DMS 273 treated with DMSO at 0.1 percent for 48 hours (cell line): ENCODE measurements at places on chromosomes 5 and 9.

- DNase-seq: no peak
Measured at GRCh38 chr9:134297083-134297410, 29.2 kb upstream of the RXRA start.

DNA sequence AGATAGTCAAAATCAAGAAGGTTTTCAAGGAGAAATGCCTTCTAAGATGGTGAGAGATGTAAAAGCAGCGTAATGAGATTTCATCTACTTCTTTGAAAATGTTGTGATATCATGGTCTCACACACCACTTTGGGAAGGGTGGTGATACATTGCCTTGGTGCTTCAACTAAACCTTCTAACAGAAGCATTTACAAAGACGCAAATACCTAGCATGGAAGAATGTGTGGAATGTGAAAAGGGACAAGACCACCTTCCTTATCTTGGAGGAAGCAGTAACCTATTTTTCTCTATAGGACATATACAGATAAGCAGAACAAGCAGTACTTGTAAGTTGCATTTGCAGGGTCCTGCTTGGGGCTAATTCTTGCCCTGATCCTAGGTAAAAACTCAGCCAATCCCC lies 38.8 kb downstream of the PCA3 start:
- no peak for DNase-seq

DNA sequence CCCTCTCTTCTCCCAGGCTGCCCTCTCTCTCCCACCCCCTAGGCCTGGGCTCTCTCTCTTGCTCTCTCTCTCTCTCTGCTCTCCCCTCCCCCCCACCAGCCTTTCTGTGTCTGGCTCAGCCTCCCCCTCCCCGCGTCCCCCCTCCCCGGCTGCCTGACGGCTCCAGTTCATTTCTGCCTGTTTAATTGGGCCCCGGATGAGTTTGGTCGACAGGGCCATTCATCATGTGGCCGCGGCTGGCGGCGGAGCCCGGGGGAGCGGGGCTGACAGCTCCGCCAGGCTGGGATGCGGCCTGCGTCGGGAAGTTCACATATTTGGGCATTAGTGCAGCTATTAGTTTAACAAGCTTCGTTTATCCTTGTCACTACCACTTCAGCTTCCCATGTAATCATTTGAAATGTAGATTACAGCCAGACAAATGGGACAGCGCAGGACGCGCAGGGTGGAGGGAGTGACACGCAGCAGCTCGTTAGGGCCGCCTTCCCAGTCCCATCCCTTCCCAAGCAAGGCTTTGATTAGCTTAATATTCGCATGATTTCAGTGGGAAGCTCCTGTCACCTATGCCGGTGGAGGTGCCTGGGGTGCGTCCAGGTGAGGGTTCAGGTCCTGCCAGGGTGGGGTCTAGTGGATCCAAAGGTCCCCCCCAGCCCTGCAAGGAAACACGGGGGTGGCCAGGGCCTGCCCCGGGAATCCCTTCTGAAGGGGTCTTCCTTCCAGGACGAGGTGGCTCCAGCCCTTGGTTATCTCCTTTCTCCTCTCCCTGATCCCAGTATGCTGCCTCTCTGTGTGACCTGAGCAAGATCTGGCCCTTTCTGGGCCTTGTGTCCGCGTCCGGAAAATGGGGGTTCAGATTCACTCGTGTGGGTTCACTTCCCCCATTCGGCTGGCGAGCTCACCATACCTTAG lies 214.8 kb downstream of the PAX5 start:
- no peak for DNase-seq

DNA sequence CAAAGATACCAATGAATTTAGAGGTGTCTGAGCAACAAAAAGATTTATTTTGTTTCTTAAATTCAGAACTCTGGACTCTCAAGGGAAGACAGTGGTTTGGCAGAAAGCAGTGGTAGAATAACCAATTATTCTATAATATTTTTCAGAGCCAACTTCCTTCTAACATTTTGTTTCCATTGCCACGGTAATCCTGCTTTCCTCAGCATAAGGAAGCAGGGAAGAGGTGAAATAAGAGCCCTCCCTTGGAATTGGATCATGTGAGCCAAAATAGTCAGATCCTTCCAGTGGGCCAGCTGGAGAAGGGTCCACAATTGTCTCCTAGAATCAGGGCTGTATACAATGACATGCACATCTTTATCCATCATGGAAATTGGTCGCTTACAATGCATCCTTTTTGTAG lies 130.0 kb upstream of the MAP1B start:
- no peak for DNase-seq

DNA sequence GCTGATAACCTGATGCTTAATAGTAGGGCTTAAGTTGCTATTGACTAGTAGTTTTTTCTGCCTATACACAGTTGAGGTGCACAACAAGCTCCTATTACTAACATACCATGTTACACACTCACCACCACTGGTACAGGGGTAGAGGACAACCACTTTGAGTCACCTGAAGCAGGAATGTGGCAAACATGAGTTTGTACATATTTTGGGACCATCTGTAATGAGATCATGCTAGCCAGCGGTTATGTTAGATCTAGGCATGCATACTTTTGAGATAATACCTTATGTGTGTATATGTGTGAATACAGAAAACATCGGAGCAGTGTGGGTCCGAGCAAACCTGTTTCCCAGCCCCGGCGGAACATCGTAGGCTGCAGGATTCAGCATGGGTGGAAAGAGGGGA lies 72.8 kb upstream of the NXNL2 start:
- DNase-seq: no peak

DNA sequence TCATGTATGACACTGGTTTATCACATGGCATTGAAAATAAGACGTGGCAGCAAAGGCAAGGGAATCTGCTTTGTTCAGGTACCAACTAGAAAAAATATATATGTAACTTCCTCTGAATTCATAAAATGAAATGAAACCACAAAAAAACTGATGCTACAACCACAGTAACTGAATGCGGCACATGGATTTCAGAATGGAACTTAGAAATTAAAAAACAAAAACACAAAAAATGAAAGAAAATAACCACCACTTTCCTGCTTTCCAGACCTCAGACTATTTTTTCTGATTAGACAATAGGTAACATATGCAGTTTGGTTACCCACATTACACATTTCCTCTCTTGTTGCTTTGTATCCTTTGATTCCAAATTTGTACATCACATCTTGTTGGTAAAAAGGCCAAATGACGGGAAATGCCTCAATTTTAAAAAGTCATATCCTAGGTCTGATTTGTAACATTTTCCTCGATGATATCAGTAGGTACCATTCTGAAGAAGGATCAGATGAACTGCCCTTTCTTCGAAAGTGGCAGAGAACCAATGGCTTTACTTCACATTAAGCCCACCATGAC lies 18.1 kb upstream of the PDCL start:
- DNase-seq: no peak

DNA sequence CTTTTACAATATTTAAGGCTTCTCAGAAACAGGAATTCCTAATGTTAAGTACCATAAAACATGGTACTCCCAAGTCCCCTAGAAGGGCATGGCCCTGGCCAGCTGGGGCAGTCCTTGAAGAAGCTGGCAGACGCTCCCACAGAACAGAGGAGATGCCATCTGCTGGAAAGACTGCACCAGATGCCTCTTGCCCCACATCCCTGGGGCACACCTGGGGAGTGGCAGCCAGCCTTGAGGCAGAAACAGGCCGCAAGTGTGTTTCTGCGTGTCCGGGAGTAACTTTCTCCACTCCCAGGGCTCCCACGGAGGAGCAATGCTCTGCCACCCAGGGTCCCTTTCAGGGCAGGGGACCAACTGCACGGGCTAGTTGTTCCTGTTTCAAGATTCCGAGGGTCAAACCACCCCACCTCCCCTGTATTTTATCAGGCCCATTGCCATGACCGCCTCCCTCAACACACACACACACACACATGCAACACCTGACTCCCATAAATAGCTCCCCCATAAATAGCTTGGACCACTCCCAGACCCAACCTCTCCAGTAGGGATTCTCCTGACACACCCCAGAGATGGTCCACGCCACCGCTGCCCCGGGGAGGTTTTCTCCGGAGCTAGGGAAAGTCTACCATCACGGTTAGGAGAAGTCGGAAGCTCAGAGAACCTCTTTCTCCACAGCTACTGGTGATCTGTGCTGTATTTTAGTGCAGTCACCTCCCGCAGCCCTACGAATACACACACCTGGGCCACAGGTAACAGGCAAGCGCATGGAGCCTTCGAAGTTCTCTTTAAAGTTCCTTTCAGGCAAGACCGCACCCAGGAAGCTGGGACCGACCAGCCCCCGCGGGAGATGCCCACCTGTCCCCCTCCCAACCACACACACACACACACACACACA lies 1.5 kb downstream of the SPOCK1 start:
- DNase-seq: peak; percentile 17

- DNase-seq: no peak
Measured at GRCh38 chr5:129718471-129719090, 29.3 kb upstream of the MINAR2 start.

GRCh38 chr9:89212171-89212570 lies 33.6 kb upstream of the SHC3 start:
- no peak for DNase-seq

- no peak for DNase-seq
Measured at GRCh38 chr5:27734838-27735237, 696.5 kb upstream of the CDH9 start.

DNA sequence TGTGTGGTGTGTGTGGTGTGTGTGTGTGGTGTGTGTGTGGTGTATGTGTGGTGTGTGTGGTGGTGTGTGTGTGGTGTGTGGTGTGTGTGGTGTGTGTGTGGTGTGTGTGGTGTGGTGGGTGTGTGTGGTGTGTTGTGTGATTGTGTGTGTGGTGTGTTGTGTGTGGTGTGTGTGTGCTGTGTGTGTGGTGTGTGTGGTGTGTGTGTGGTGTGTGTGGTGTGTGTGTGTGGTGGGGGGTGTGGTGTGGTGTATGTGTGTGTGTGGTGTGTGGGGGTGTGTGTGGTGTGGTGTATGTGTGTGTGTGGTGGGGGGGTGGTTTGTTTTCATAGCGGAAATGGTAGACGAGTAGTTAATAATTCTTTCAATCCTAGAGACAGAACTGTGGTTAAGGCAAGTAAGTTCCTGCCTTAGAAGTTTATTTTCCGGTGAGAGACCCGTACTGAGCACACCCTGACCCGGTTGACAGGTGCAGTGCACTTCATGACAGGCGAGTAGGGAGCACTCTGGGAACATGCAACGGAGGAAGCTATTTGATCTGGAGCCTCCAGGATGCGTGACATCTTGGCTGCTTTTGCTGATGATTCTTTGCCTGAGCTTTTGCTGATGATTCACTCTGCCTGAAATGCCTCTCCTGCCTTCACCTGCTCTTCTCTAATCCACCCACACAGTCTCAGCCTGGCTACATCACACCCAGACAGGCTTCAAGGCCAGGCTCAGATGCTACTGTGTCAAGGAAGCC lies 21.7 kb upstream of the FAT2 start:
- no peak for DNase-seq

DNA sequence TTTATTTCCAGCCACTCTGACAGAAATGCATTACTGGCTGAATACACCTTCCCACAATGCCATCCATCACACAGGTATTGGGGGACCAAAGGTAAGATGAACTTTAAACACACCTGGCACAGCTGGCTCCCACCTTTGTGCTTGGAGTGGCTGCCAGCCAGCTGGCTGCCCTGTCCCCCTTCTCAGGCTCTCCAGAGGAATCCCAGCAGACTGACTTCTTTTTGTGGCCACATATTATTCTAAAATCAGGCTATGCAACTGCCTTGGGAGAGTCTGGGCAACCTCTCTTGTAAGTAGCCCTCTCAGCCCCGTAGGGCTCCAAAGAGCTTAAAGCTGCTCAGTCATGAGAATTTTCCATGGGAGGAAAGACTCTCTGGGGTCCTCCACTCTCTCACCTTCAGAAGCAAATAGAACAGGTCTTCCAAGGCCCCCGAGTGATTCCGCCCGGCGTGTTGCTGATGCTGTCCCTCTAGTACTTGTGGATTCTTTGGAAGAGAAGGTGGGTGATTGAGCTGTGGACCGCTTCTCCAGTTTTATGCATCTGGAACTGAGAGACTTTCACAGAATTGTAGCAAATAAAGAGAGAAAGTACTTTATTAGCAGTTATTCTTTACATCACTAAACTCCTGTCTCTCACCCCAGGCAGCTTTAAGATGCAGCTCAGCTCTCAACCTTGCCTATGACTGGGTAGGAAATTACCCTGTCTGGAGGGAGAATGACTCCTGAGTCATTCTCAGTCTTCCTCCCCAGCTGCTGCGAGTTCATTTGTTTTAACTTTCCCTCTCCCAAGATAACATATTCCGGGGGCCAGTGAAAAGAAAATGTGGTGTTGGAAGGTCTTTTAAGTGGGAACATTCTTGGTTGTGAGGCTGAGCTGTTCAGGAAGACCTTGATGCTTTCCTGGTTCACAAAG lies 159.4 kb upstream of the PITX1 start:
- no peak for DNase-seq

- no peak for DNase-seq
Measured at GRCh38 chr5:179668391-179668790, 12.4 kb downstream of the CBY3 start.

DNA sequence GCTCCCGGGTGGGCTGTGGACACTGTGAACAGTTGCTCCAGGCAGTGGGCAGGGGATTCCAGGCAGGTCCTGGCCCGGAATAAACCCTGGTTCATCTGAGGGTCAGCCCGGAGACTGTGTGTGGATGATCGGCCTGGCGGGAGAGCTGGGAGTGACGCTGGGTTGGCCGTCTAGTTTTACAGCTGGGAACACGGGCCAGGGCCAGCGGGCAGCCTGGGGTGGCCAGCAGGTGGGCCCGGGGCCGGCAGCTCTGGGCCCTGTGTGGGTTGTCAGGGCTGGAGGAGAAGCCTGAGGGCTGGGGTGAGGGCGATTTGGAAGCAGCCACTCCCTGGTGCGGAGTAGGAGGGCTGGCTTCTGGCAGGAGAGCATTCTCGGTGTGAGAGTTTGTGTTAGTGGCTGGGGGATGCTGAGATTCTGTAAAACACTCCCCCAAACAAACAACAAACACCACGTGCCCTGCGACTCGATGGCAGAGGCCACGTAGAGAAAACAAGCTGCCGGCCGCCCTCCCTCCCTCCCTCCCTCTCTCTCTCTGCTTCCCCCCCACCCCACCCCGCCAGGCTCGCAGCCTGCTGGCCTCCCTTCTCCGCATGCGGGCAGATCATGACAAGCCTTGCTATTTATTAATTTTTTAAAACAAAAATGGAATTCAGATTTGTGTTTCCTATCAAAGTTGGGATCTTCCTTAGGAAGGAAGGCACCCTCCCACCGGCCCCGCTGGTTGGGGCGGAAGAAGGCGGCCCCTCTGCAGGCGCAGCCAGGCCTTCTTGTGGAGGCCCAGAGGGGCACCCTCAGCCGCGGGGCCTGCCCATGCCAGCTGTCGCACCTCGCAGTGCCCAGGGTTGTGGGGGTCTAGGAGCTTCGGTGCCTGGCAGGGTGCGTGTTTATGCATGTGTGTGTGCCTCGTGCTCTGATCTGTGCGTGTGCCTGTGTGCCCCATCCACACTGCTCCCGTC lies 49.5 kb downstream of the RXRA start:
- peak; percentile 15 for DNase-seq

DNA sequence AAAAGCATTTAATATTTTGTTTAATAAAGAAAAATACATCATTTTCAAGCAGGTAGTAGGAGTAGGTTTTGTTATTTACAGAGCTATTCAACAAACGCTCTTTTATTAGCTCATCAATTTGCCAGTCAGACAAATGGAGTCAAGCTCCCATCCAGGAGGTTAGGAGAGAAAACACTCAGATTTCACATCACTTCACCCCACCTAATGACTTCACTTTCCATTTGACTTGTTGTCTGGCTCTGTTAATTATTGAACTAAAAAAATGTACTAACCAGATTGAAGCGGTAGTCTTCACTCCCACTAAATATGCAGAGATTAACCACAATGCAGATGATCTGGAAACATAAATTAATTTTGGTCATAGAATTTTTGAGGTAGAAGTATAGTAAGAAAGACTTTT lies 193.6 kb upstream of the VCAN start:
- no peak for DNase-seq
